ENCODE measurements at places on chromosomes 4 and X.
A peak's percentile ranks its signal among the peaks of the same experiment; 100 is the strongest.

DNA sequence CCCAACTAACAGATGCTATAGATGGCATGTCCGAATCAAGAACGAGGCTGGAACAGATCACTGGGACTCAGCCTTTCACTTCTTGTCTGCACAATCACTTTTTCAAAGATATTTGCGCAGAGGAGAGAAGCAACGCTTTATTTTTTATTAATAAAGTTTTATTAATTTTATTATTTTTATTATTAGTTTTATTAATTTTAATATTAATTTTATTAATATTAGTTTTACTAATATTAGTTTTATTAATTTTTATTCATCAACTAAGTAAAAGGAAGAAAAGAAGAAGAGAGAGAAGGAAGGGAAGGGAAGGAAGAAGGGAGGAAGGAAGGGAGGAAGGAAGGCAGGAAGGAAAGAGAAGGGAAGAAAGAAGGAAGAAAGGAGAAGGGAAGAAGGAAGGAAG is 236.4 kb upstream of the HHIP start:
- no peak for DNase-seq

DNA sequence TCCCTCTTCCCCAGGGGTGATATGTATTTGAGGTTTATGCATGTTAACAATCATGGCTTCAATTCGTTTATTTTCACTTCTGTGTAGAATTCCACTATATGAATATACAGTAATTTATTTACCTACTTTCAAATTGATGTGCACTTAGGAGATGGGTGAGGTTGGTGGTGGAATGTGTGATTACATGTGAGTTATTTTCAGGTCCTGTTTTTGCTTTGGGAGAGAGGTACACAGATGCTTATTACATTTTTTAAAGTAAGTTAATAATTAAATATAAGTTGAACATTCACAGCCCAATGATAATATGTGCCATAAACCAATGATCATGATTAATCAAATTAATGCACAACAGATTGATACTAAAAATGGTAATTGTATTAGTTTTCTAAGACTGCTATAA is 79.5 kb downstream of the SPRY1 start:
- no peak for DNase-seq

GRCh38 chr4:123643691-123644090 is 247.1 kb downstream of the SPRY1 start:
- DNase-seq = no peak

DNA sequence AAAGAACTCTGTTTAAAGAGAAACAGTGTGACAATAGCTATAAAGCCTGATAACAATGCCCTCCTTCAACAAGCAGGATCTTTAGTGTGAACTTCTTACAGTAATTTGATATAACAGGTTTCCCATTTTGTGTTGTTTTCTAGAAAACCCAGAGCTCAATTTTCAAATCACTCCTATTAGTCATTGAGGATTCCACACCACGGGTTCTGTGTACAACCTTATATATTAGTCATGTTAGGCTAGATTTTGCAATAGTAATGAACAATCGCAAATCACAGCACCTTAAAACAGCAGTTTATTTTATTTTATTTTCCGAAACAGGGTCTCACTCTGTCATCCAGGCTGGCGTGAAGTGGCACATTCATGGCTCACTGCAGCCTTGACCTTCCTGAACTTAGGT is 1020.9 kb upstream of the INTU start:
- DNase-seq = no peak

GRCh38 chrX:1451661-1452515 is 821 bp downstream of the ASMTL start:
- no peak for DNase-seq

DNA sequence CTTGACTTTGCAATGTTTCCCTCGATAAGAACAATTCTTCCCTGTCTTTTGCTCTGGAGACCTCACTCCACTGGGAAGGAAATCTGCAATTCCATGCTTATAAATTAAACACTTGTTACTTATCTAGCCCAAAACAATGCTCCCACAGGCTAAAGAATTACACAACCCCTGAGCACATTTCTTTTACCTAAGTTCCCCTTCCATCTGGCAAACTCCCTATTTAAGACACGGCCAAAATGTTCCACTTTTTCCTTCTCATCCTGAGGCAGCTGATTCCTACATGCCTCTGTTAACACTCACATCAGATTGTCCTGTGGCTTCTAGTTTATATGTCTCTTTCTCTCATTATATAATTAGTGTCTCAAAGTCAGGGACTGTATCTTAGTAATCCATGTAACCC is 211.7 kb downstream of the COX18 start:
- no peak for DNase-seq

GRCh38 chr4:61275241-61275640 is 75.1 kb downstream of the ADGRL3 start:
- DNase-seq = no peak

- DNase-seq = no peak
Measured at GRCh38 chrX:75278991-75279390, 5.1 kb downstream of the UPRT start.

- no peak for DNase-seq
Measured at GRCh38 chr4:119667802-119668201, 39.2 kb upstream of the PDE5A start.

- DNase-seq = no peak
Measured at GRCh38 chr4:10083331-10083771, 33.2 kb downstream of the WDR1 start.

DNA sequence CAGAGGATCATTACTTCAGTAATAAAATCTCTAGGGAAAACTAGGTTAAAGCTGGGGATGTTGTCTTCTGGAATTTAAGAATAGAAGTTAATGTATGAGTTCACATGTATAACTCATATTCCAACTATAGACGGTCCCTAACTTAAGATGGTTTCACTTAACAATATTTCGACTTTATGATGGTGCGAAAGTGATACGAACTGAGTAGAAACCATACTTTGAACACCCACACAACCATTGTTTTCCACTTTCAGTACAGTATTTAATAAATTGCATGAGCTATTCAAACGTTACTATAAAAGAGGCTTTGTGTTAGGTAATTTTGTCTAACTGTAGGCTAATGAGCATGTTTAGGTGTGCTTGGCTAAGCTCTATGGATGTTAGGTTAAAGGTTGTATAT is 38.7 kb downstream of the CCSER1 start:
- DNase-seq = no peak

- DNase-seq = no peak
Measured at GRCh38 chrX:24396931-24397279, 36.5 kb downstream of the SUPT20HL1 start.

- DNase-seq = no peak
Measured at GRCh38 chr4:173094739-173095421, 73.7 kb upstream of the GALNT7 start.

- no peak for DNase-seq
Measured at GRCh38 chr4:5568931-5569330, 139.4 kb downstream of the EVC2 start.

DNA sequence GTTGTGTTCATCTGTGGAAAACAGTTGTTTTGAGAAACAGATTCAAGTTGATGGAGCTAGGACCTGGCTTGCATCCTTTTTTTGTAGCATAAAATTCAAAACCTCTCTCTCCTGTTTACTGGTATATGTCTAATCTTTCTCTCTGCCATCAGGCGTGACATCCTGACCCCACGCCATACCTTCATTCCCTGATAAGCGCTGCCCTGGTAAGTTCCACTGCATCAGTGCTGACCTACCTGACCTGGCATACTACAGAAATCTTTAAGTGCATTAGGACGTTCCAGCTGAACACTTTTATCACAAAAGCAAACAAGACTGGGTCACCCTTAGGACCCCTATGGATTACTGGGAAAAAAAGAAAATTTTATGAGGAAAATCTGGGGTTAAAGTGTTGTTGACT is 230.7 kb downstream of the SHROOM3 start:
- DNase-seq = no peak

- DNase-seq = no peak
Measured at GRCh38 chr4:162408309-162408708, 244.5 kb upstream of the FSTL5 start.

DNA sequence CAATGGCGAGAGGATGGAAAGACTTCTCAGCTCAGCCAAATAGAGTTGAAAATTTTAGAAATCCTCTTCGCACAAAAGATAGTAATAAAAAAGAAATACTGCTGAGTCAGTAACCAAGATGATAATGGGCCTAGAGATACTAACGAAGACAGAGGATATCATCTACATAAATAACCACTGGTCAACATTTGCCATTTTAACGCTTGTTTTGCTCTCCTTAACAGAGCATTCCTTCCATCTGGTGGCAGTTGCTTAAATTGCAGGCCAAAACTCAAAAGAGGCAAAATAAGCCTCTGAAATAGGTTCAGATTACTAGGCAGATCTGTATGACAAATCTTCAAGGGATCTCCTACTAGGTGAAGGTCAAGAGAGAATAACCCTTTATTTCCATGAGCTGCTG is 51.7 kb upstream of the MCF2 start:
- DNase-seq = no peak

DNA sequence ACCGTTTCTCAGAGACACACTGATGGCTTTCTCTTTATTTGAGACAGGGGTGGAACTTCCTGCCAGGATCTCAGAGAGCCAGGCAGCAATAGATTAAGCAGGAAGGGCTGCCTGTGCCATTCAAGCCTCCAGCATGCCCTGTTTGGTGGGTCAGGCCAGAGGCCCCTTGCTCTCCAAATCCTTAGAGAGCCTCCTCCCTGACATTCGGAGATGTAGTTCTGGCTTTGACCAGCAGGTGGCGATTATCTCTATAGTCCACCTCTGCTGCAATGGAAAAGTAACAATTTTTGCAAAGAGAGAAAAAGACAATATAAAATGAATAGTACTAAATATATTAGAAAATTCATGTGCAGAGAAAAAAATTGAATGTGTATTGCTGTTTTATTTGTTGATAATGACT is 93.9 kb downstream of the NXF2B start:
- DNase-seq = peak; percentile 41

DNA sequence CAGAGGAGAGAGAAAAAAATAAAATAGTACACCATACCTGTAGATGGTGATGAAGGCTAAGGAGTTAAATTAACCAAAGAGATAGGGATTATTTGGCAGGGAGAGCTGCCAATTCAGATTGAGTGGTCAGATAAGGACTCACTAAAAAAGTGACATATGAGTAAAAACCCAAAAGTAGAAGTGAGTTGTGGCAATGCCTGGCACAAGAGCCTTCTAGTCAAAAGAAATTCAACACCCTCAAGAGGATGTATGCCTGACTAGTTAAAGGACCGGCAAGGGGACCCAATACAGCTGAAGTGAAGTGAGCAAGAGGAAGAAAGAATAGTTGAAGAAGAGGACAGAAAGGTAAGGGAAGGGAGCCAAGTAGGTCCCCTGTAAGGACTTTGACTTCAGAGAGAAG is 34.9 kb downstream of the ELF2 start:
- DNase-seq = no peak

DNA sequence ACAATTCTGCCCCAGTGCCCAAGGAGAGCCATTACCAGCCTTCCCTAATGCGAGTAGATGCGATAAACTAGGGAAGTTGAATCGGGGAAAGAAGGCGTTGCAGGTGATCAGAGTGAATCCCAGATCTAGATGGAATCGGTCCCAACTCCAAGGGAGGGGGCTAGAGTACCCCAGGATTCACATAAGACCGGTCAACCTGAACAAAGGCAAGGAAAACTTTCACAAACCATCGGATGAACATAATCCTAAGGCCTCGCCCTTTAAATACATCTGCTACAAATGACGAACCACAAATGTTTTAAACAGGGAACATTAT is 11.2 kb upstream of the ZCCHC13 start:
- DNase-seq = no peak

- no peak for DNase-seq
Measured at GRCh38 chr4:99062120-99062519, 26.5 kb downstream of the ADH5 start.

GRCh38 chr4:4407299-4408131 is 20.6 kb downstream of the NSG1 start:
- no peak for DNase-seq

- no peak for DNase-seq
Measured at GRCh38 chr4:82450966-82451755, 20.8 kb downstream of the ENOPH1 start.

DNA sequence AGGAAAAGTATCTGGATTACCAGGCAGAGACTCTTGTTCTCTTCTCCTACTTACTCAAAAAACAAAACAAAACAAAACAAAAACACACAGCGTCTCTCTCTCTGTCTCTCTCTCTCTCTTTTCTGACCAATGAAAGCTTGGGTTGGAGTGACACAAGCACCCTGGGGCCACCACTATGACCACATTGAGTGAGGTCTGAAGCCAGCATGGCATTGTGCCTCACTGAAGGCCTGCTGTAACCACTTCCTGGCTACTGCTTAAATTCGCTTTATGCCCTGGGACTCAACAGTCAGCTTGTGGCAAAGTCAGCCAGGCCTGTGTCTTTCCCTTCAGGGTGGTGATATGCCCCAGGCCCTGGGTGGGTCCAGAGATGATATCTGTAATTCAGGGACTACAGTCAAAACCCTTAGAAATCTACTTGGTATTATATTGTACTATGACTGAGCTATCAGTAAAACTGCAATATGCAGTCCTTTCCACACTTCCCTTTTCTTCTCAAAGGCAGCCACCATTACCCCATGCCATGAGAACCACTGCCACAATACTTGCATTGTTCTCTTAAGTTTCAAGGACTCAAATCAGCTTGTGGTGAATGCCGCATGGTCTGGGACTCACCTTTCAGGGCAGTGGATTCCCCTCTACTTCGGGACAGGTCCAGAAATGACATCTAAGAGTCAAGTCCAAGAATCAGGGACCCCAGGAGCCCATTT is 606.8 kb upstream of the KLHL4 start:
- DNase-seq = no peak

DNA sequence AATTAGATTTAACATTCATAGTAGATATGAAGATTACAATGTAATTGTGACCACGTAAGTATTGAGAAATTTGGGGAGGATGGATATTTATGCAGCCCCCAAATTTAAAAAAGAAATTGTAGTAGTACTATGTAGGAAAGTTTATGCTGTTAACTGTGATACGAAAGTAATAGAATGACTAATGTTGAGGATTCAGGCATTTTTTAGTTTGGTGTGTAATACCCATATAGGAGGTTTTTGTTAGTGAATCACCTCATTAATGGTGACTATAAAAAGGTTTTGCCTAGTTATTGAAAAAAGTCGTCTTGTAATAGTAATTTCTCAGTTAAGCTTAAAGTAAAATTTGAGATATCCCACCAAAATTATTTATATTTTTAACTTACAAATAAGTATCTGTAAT is 67.2 kb downstream of the SMARCAD1 start:
- DNase-seq = no peak

- DNase-seq = no peak
Measured at GRCh38 chr4:886244-886643, 45.9 kb downstream of the GAK start.

DNA sequence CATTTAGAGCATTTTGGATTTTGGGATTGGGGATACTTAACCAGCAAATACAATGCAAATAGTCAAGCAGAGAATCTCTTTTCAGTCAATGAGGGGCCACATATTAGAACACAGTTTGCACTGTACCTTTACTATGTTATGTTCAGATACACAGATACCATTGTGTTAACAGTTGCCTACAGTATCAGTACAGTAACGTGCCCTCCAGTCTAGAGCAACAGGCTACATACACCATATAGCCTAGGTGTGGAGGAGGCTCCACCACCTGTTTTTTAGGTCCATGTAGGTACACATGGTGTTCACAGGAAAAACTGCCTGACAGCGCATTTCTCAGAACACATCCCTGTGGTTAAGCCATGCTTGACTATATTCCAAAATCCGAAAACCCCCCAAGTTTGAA is 9.1 kb downstream of the GRPEL1 start:
- DNase-seq = no peak

All from CD4-positive, alpha-beta T cell treated with Interleukin-4 for 1 hour (primary cell).